ENCODE measurements at places on chromosomes 6 and 20.

DNA sequence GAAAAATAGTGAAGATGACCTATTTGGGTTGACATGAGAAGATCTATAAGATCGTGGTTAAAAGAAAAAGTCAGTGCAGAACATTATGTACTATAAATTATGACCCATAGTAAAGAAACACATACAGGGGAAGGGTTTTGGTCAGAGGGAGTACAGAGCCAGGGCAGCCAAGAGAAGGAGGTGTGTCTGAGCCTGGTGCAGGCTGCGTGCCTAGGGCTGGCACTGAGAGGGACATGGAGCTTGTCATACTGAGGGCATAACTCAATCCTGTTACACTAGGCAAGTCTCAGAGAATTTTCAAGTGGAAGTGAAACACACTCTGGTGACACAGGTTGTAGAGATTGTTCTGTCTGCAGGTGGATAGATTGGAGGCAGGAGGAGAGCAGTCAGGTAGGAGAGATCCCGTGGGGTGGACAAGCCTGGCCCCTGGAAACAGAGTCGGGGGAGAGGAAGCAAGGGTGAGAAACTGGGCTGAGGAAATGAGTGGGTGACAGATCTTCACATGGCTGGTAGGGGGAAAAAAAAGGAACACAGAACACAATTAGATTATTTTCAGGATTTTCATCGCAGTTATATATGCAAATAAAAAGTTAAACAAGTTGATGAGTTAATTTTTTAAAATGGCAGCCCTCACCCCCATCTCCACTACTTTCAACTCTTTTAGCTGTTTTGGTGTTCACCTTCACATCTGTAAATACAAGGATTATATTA lies 18.5 kb upstream of the RNF39 start:
- no peak for DNase-seq

DNA sequence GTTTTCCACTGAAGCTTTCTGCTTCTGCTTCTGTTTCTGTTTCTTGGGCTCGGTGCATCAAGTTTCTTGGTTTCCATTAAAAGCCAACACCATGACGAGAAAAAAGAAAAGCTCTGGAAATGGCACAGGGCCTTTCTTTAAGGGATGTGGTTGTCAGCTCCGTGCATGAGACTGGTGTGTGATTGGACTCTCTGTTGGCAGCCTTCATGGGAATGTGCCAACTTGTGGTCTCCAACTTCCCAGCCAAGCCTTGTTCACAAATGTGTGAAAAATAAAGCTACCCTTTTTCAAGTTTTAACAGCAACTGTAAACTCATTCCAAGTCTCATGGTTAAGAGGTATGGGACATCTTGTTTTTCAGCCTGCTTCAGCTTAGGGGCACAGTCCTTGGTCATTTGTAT lies 68.7 kb upstream of the CST7 start:
- no peak for DNase-seq

GRCh38 chr6:37477191-37477590 lies 22.5 kb downstream of the CCDC167 start:
- DNase-seq, result no peak

DNA sequence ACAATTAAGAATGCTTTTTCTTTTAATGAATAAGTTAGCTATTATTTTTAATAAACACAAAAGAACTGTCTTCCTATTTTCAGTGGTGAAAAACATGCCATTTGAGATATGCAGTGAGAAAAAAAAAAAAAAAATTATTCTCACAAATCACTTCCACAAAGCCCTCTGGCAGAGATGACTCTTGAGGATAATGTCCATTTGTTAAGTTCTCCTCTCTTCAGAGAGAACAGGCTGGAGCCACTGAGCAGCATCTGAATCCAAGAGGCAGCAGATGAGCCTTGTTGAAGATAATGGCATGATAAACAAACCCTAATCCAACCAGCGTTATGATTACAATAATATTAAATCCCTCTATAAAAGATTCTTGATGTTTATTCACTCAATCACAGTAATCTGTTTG lies 105.0 kb downstream of the PTPRK start:
- DNase-seq, result no peak

GRCh38 chr6:44560458-44561059 lies 173.1 kb downstream of the CDC5L start:
- no peak for DNase-seq

- DNase-seq, result no peak
Measured at GRCh38 chr20:60310560-60311349, 352.5 kb downstream of the CDH26 start.

GRCh38 chr6:54404791-54405190 lies 96.5 kb downstream of the TINAG start:
- DNase-seq, result no peak

GRCh38 chr6:122610690-122611455 lies 668 bp downstream of the PKIB start:
- DNase-seq, result peak; percentile 10

GRCh38 chr6:137547186-137547585 lies 53.0 kb upstream of the OLIG3 start:
- no peak for DNase-seq

GRCh38 chr6:75611702-75612375 lies 10.2 kb downstream of the SENP6 start:
- DNase-seq, result no peak

GRCh38 chr6:150491131-150491810 lies 108.4 kb upstream of the PLEKHG1 start:
- DNase-seq, result no peak

DNA sequence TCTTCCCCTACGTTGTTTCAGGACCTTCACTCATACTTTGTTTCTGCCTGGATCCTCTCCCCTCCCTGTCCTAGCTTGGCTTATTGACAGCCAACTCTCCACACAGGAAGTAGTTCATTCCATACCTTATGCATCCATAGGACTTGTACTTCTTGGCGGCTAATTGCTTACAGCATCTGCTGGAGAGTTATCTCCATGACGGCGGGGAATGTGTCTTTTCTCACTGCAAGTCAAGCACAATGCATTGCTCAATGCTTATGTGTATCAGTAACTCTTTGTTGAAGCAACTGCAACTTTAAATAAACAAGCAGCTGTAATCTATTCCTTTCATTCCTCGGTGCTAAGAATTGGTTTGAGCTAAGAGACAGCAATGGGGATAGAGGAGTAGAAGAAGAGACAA lies 551.3 kb upstream of the EPHA7 start:
- DNase-seq, result no peak

- no peak for DNase-seq
Measured at GRCh38 chr6:6105472-6106036, 98.8 kb upstream of the NRN1 start.

- no peak for DNase-seq
Measured at GRCh38 chr20:34401741-34402455, 38.8 kb downstream of the ITCH start.
